ENCODE measurements at places on chromosomes 4 and X.
A peak's percentile ranks its signal among the peaks of the same experiment; 100 is the strongest.

GRCh38 chrX:5236096-5236495 is 992.6 kb downstream of the NLGN4X start:
- peak; percentile 16 for DNase-seq

DNA sequence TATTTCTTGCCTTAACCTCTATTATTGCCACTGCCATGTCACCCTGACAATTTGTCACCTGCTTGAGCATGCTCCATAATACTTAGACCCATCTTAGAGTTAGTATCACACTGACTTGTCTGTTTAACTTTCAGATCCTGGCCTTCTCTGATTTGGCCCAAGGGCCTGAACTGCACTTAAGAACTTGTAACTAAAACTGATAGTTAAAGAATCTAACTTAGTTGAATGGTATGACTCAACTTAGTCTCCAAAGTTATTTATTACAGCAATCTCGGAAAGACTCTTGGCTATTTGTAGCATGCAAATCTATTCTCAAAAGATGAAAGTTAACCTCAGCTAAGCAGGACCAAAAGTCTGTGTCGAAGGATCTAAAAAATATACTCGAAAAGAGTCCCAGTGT is 72.3 kb downstream of the IGSF1 start:
- no peak for DNase-seq

GRCh38 chr4:143358923-143359643 is 22.4 kb downstream of the GAB1 start:
- DNase-seq: peak; percentile 94

- peak; percentile 53 for DNase-seq
Measured at GRCh38 chr4:74158466-74159142, 686 bp downstream of the MTHFD2L start.

GRCh38 chr4:101239665-101240064 is 107.7 kb downstream of the PPP3CA start:
- DNase-seq: no peak

- peak; percentile 64 for DNase-seq
Measured at GRCh38 chr4:2186133-2186864, 55.6 kb downstream of the HAUS3 start.

DNA sequence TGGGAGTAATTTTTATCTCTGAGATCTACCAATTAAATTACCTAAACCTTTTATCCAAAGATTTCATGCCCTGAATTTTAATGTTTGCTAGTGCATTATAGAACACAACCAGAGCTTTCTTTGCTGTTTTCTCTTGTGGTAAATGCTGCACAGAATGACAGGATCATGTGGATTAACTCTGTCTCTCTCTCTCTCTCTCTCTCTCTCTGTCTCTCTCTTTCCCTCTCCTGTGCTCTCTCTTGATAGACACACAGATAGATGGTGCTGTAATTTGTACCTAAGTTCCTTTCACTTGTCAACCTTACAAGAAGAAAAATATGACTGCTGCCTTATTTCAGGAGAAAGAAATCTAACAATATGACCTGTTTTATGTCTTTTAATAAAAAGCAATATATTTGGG is 211.2 kb upstream of the WDFY3 start:
- no peak for DNase-seq

DNA sequence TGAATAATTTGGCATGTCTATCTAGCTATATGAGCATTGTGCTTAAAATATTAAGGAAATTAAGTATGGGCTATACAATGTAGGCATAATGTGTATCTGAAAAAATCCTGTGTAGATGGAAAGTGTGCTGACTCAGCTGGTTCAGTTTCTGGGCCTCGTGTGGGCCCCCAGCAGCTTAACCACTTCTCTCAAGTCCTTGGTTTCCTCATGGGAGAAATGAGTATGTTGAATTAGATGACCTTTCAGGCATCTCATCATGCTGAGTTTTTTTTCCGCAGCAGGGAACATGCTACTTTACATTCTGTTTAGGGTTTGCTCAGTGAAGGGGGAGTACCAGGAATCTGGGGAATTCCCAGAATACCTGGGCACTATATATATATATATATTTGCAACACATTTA is 30.5 kb downstream of the RHOH start:
- DNase-seq: no peak

- DNase-seq: no peak
Measured at GRCh38 chr4:111393781-111394180, 751.5 kb upstream of the FAM241A start.

DNA sequence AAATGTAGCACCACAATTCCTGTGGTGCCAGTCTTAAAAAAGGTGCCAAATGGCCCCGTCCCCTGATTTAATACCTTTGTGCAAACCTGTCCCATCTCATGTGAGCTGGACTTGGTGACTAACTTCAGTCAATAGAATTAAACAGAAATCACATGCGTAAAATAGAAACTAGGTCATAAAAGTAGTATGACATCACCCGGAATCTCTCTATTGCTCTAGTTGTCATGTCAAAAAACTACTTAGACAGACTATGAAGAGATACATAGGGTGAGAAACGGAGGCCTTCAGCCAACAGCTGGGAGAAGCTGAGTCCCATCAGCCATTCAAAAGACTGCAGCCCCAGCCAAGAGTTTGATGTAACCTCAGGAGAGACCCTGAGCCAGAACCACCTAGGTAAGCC is 293.5 kb upstream of the HS3ST1 start:
- no peak for DNase-seq

DNA sequence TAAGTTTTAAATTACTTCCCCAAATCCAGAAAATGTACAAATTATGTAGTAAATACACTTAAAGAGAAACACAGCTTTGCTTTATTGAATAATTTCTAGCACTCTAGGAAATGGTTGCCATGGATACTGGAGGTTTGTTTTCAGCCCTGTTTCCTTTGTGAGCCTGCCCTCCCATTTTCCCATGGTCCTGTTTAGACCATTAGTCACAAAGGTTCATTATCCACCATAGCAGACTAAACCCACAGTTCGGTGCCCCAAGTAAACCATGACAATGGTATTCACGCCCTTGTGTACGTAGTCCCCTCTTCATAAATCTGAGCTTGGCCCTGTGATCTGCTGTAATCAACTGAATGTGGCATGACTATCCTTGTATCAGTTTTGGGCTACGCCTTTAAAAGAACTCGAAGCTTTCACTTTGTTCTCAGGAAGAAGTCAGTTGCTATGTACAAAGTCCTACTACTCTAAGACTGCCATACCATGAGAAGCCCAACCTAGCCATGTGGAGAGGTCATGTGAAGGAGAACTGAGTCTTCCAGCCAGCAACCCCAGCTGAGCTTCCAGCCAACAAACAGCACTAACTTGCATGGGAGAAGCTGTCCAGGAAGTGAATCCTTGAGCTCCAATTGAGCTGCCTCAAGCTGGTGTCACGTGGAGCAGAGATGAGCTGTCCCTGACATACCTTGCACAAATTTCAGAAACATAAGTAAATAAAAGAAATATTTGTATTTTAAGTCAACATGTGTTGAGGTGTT is 300.4 kb downstream of the LDB2 start:
- DNase-seq: no peak

DNA sequence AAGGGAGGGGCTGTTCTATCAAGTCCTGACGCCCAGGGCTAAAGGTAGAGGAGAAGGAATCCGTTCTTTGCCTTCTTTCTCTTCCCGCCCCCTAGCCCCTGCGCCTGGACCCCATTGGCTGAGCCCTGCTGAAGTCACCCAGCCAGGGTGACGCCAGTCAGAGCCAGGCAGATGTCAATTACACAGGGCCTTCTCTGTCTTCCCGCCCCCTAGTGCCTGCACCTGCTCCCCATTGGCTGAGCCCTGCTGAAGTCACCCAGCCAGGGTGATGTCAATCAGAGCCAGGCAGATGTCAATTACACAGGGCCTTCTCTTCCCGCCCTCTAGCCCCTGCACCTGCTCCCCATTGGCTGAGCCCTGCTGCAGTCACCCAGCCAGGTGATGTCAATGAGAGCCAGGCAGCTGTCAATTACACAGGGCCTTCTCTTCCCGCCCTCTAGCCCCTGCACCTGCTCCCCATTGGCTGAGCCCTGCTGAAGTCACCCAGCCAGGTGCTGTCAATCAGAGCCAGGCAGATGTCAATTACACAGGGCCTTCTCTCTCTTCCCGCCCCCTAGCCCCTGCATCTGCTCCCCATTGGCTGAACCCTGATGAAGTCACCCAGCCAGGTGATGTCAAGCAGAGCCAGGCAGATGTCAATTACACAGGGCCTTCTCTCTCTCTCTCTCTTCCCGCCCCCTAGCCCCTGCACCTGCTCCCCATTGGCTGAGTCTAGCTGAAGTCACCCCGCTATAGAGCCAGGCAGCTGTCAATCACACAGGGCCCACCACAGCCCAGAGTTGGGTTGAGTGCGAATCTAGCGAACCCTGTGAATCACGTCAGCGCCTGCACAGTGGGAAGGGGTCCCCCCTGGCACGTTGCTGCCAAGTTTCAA is 46.4 kb downstream of the ASMT start:
- no peak for DNase-seq

GRCh38 chr4:84965553-84966381 is 723 bp downstream of the WDFY3 start:
- DNase-seq: peak; percentile 48

DNA sequence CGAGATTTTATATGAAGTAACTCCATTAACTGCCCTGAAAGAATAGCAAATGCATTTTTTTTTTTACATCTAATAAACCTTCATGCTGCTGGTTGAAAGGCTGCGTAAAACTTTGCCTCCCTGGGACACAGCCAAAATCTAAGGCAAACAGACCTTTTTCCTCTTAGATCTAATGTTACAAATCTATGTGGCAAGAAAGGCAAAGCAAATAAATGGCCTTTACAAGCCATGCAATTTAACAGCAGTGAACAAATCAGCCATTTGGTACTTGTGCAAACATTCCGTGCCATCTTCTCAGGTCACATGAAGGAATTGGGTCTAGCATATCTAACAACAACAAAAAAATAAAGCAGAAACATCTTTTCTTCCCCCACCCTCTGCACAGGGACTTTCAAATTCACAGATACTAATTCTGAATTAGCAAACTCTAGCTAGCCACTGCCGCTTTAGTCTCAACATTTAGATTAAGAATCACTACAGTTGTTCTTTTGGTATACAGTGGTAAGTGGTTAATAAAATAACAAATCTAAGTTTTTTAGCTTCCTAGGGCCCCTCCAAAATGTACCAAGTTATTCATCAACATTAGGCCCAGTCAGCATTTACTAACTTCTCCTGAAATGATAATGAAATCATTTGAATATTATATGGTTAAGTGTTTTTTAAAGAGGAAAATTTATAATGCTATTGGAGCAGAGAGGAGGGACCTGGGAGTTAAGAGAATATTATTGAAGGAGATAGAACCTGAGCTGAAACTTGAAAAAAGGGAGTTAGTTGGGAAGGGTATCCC is 593.8 kb downstream of the SMARCA1 start:
- DNase-seq: no peak

- DNase-seq: no peak
Measured at GRCh38 chrX:95662200-95662599, 1022.4 kb upstream of the DIAPH2 start.

DNA sequence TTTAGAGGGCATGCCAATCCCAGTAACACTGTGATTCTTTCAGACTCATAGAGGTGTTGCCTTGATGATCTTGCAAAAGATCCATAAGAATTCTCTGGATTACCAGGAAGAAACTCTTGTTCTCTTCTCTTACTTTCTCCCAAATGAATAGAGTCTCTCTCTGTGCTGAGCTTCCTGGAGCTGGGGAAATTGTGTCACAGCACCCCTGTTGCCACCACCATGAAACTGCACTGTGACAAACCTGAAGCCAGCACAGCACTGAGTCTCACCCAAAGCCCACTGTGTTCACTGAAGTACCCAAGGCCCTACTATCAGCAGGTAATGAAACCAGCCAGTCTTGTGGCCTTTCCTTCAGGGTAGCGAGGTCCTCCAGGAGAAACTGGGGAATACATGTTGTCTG is 332.7 kb upstream of the FGF16 start:
- DNase-seq: no peak

DNA sequence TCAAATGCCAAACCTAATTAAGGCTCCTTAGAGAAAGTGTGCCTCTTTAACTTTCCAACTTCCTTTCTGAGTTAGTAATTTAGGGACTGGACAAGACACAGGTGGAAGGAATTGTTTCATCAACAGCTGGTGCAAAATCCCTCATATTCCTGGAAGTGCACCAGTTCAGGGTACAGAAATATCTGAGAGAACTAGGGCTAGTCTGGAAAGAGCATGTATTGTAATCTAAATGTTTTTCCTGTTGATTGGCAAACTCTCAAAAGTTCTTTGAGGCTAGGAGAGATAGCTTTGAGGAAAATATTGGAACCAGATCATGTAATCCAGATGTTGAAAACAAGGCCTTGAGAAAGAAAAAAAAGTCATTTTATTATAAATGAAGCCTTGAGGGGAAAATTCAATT is 98.1 kb upstream of the C1GALT1C1 start:
- no peak for DNase-seq

DNA sequence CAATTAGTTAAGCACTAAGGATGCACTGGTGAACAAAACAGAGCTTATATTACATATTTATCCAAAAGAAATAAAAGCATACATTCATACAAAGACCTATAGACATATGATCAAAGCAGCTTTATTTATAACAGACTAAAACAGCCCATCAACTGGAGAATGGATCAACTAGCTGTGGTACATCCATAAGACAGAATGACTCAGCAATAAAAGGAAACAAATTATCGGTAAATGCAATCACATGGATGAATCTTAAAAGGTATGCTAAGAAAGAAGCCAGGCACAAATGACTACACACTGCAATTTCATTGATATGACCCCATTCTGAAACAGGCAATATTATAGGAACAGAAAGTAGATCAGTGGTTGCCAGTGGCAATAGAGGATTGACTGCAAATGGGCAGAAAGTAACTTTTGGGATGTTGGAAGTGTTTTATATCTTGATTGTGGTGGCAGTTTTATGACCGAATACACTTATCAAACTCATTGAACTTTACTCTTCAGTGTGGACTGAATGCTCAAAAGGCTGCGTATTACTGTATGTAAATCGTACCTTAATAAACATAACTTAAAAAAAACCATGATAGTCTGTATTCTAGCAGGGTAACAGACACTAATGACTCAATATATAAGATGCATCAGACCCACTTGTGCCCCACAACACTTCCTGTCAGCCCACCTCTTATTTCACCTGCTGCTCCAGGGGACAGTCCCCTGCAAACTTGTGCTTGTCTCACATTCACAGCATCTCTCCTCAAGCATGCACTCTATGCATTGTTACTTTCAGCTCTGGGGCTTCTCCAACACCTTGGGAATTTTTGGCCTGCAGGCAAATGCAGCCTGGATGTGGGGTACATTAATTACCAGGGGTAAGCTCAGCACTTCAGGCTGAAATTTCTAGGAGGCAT is 59.1 kb downstream of the MID1IP1 start:
- DNase-seq: no peak

DNA sequence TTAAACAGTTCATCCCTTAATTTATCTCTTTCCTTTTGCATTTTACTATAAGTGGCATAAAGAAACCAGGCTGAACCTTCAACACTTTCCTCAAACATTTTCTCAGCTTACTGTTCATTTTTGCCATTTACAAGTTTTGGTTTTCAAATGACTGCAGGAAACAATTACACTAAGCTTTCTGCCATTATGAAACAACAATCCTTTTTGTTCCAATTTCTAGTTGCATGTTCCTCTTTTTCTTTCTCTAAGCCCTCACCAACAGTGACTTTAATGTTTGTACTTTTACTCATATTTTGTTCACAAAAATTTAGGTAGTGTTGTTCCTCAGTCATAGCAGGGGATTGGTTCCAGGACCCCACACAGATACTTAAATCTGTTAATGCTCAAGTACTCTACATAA is 1526.1 kb downstream of the STIM2 start:
- DNase-seq: no peak

All from HT-29 (cell line).